ENCODE measurements at places on chromosomes 5 and 9.

- no peak for DNase-seq
Observed at GRCh38 chr5:74382123-74382855, 258.2 kb downstream of the ENC1 start.

DNA sequence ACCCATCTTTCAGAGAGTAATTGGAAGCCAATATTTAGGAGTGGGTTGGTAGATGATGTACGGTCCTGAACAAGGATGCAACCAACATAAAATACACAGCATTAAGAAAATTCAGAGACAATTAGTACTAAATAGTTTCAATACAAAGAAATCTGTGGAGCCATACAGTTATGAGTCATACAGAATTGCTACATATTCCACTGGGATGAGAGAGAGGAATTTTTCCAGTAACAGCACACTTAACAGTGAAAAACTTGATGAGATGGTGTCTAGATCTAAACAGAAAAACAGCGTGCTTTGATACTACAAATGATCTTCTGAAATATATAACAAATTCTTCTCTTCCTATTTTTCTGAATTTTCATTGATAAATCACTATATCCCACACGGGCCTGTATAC lies 1999.3 kb upstream of the CDH9 start:
- DNase-seq: no peak

- DNase-seq: no peak
Observed at GRCh38 chr5:72888595-72888994, 67.2 kb upstream of the FCHO2 start.

- no peak for DNase-seq
Observed at GRCh38 chr5:100757618-100758017, 145.5 kb downstream of the ST8SIA4 start.

GRCh38 chr5:130126746-130127145 lies 222.5 kb downstream of the CHSY3 start:
- DNase-seq: no peak

DNA sequence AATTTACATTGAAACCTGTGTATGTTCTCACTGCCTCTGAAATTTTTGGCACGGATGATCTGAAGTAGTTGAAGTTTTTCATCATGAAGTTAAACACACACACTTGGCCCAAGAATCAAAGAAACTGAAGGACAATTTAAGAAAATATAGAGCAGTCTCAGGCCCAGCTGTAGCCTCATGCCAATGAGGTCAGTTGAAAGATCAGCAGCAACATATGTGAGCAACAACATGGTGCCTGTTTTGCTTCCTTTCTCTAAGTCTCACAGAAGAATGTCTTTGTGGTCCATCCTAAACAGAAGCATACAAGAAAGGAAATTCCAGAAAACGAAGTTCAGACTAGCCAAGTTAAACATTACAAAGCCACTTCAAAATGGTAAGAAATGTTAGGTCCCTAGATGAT lies 1737.2 kb downstream of the MAT2B start:
- DNase-seq: no peak

All from activated CD4-positive, alpha-beta memory T cell treated with anti-CD3 and anti-CD28 coated beads, Interleukin-2, amount 10 ng/mL, durations not matched to agents 7 days and 5 days (primary cell).